Stimulated activated CD8-positive, alpha-beta memory T cell treated with anti-CD3 and anti-CD28 coated beads, Interleukin-4, amount 100 ng/mL, for 4 hours (primary cell): ENCODE measurements at places on chromosomes 6 and 20.

DNA sequence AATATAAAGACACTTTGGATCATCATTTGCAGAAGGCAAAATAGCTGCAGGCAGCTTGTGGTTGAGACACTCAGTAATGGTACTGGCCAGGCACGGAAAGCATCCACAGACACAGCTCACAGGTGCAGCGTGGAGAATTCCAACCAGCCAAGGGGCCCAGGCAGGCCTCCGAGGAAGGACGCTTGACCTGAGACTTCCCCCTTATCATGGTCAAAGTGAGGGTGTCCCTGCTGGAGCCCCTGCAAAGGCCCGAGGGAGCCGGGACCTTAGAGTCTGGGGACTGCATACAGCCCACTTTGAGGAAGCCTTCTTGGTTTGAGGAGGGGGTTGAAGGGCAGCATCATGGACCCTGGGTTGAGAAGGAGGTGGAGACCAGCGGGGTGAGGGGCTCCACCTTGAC is 15.1 kb upstream of the MYT1 start:
- DNase-seq: no peak

GRCh38 chr6:61887423-61887822 is 398.6 kb downstream of the KHDRBS2 start:
- no peak for DNase-seq

GRCh38 chr6:107550241-107550840 is 60.4 kb downstream of the SOBP start:
- DNase-seq: no peak

DNA sequence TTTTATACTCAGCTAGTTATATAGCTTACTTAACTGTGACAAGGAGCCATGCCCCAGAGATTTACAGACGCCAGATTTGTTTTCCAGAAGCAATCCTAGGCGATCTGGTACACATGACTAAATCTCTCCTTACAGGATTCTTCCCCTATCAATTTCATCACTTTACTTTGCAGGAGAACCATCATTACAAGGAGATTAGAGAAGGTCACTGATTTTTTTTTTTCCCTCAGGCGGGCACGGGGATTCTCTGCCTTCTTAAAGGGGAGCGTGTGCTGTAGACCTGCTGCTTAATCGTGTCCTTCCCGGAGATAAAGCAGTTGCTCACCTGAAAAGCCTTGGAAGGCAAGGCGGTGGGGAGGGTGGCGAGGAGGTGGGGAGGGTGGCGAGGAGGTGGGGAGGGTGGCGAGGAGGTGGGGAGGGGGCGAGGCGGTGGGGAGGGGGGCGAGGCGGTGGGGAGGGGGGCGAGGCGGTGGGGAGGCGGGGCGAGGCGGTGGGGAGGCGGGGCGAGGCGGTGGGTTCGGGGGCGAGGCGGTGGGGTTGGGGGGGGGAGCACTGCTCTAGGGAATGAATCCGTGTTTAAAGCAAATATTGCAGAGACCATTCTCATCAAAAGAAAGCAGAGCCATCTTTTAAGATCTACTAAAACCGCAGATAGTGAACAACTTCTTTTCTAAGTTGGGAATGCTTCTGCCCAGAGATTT is 14.3 kb upstream of the MRAP2 start:
- no peak for DNase-seq

GRCh38 chr6:127299522-127300240 is 33.0 kb downstream of the RNF146 start:
- DNase-seq: no peak

DNA sequence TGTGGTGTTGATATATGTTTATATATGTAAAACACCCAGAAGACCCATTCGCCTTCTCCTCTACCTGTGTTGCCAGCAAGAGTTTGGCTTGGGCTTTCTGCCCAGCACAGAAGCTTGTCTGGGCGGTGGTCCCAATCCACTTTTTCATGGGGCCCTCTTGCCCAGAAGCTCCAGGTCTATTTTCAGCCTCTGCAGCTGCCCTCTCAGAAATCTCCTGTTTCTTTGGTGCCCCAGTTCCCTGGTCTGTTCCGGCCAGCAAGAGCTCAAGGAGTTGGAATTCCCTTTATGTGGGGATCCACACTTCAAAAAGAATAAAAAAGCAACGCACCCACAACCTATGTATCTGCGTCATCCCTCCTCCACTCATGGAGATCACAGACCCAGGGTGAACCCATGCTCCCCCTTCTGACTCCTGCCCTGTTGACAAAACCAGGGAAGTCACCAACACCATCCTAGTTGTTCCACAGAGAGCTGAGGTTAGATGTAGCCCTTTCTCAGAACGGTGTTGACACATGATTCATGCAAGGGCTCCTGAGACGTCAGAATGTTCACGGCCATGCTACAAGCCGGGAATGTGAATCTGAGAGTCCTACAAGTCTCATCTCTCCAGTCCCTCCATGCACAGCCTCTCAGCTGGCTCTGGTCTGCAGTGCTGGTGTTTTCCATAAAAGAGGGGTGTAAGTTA is 156.8 kb upstream of the RIN2 start:
- DNase-seq: no peak

- DNase-seq: no peak
Measured at GRCh38 chr6:116447052-116447451, 14.1 kb upstream of the CALHM6 start.

GRCh38 chr6:10555625-10556309 is 34.6 kb downstream of the GCNT2 start:
- no peak for DNase-seq

DNA sequence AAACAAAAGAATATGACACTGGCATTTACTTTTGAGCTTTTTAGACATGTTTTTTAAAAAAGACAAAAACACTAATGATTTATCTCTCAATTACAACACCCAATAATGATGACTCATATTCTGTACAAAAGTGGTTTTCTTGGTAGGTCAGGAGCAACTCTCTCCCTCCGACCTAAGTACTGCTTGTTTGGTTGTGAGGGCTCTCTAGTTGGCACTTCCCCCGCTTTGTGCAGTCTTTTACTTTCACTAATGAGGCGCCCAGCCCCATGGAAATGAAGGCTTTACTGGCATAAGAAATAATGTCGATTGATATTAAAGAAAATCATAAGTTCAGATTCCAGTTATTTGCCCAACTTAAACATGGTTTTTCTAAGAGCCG is 1.3 kb downstream of the KPNA5 start:
- DNase-seq: no peak

DNA sequence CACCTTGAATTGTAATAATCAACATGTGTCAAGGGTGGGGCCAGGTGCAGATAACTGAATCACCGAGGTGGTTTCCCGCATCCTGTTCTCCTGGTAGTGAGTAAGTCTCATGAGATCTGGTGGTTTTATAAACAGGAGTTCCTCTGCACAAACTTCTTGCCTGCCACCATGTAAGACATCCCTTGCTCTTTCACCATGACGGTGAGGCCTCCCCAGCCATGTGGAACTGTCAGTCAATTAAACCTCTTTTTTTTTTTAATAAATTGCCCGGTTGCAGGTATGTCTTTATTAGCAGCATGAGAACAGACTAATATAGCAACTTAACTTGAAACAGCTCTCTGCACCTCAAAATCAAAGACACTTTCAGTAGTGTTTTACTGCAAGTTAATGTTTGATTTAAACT is 121.6 kb downstream of the OGFRL1 start:
- DNase-seq: no peak
